Stomach (tissue), 19 donors: ENCODE measurements at places on chromosomes 6 and 20.

- peak; percentile 24 for DNase-seq
Measured at GRCh38 chr6:170122651-170123050, 168.2 kb downstream of the DLL1 start.

DNA sequence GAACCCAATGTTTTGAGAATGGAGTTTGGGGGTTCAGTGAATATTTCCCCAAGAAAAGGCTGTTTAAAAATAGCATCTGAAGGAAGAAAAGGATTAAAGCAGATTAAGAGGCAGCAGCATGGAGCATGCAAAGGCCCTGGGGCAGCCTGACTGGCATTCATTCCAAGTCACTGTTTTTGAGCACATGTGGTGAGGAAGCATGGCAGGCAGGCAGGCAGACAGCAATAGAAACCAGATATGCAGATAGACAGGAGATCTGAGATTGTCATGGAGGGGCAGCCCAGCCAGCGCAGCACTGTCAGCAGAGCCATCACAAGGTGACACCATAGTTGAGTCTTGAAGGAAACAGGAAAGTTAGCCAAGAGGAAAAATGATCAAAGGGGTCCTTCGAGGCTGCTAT, 37.8 kb downstream of the SIRPA start:
- DNase-seq, result no peak

- DNase-seq, result no peak
Measured at GRCh38 chr20:50052550-50053361, 60.2 kb downstream of the UBE2V1 start.

- no peak for DNase-seq
Measured at GRCh38 chr6:144595266-144595665, 310.1 kb downstream of the UTRN start.
